ENCODE measurements at places on chromosomes 3 and 15. TPM values are rescaled to one million over a fixed set of nuclear protein-coding genes. Genes with fewer than 3 reads are reported as not detected.

DNA sequence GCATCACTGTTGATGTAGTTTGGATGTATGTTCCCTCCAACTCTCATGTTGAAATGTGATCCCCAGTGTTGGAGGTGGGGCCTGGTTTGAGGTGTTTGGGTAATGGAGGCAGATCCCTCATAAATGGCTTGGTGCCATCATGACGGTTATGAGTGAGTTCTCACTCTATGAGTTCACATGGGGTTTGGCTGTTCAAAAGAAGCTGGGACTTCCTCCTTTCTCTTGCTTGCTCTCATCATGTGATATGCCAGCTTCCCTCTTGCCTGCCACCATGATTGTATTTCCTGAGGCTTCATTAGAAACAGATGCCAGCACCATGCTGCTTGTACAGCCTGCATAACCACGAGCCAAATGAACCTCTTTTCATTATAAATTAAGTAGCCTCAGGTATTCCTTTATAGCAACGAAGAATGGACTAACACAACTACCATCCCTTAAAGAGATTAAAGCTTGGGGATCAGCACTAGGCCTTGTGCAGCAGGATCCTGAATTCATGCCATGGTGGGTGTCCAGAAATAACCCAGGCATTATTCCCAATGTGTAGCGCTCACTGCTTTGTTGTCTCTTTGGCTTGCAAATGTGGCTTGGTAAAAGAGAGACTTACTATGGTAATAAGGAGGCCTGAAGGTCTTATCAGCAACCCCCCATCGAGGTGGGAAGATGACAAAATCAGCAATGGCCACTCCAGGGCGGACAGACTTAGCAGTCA is 41.9 kb downstream of the NDUFB4 start:
- no peak for DNase-seq

GRCh38 chr3:54866251-54866650 is 61.6 kb downstream of the LRTM1 start:
- DNase-seq, result no peak

- no peak for DNase-seq
Measured at GRCh38 chr15:29424118-29424517, 154.5 kb upstream of the NSMCE3 start.

DNA sequence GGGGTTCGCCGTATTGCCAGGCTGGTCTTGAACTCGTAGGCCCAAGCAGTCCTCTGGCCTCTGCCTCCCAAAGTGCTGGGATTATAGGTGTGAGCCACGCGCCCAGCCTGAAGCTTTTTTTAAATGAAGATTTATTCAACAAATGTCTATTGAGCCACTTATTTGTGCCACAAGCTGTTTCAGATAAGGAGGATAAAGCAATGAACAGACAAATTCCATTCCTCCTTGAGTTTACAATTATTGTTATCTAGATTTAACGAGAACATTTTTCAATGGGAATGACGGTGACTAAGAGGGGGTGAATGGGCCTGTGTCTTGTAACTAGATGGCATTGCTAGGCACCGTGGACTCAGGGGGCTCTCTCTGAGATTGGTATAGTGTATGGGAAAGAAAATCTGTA is 10.2 kb downstream of the PPARG start:
- no peak for DNase-seq

Gene MON1A
- total RNA-seq, result 10.3 TPM

Gene GRAMD1C
- total RNA-seq, result 1.3 TPM

Gene CYP19A1
- not detected for total RNA-seq

Gene CNTN3
- 0.13 TPM for total RNA-seq

Gene TMCO5A
- not detected for total RNA-seq
